Kidney (tissue), 22 donors: ENCODE measurements at places on chromosomes 13 and 19. TPM values are rescaled to one million over a fixed set of nuclear protein-coding genes. Genes with fewer than 3 reads are reported as not detected.

- no peaks in the 10 kb centered on the region for H3K36me3 ChIP-seq
- no peak overlapping the region for H3K4me3 ChIP-seq
- peaks cover 2% of the 10 kb centered on the region for H3K4me1 ChIP-seq
- H3K27ac ChIP-seq, result no peak overlapping the region
Measured at GRCh38 chr19:439167-439900, 21.5 kb downstream of the SHC2 start.

DNA sequence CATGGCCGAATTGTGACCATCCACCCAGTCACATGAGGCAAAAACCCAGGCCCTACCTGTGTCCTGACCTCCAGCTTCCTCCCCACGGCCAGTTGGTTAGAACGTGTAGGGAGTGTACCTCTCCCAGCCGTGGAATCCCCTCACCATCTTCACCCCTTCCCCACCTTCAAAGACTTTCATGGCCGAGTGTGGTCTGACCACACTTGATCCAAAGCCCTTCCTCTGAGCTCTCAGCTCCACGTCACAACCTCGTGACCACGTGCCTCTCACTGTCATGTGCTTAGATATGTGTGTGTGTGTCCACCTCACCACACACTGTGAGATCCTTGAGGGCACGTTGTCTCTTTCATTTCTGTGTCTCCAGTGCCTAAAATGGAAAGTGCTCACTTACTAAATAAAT, 48.6 kb upstream of the UBE2L5 start:
- no peak overlapping the region for H3K27ac ChIP-seq
- H3K27me3 ChIP-seq, result no peaks in the 10 kb centered on the region
- H3K4me3 ChIP-seq, result no peak overlapping the region

DNA sequence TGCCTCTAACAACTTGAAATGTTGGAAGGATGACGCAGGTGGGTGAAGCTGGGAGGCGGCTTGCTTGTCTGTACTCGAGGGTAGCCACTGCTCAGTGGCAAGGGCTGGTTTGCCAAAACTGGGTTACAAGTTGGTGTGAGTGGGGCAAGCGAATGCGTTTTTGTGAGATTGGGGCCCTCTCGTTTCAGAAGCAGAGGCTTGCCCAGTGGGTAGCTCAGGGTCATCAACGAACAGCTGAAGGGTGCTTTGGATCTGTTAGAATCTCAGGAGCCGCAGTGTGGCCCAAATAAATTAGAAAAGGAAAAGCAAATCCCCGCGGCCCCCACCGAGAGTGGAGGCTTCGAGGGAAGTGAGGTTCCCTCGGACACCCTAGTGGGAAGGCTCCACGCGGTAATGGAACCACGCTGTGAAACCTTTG, 7.3 kb downstream of the ATP4B start:
- no peaks in the 10 kb centered on the region for H3K27me3 ChIP-seq
- no peaks in the 10 kb centered on the region for H3K36me3 ChIP-seq

DDX39A gene
- 35.6 TPM for polyA plus RNA-seq

GRCh38 chr13:33319859-33320258, 34.3 kb upstream of the STARD13 start:
- H3K27me3 ChIP-seq, result no peaks in the 10 kb centered on the region
- no peak overlapping the region for H3K27ac ChIP-seq
- no peak for DNase-seq
- H3K4me3 ChIP-seq, result no peak overlapping the region
- H3K36me3 ChIP-seq, result no peaks in the 10 kb centered on the region
- H3K4me1 ChIP-seq, result no peaks in the 10 kb centered on the region
